ENCODE measurements at places on chromosomes 4 and X.
A peak's percentile ranks its signal among the peaks of the same experiment; 100 is the strongest.

- DNase-seq: no peak
These were observed 353.0 kb downstream of the FBXO8 start for GRCh38 chr4:173930329-173930967.

GRCh38 chr4:94115687-94116086 lies 92.0 kb upstream of the SMARCAD1 start:
- no peak for DNase-seq

DNA sequence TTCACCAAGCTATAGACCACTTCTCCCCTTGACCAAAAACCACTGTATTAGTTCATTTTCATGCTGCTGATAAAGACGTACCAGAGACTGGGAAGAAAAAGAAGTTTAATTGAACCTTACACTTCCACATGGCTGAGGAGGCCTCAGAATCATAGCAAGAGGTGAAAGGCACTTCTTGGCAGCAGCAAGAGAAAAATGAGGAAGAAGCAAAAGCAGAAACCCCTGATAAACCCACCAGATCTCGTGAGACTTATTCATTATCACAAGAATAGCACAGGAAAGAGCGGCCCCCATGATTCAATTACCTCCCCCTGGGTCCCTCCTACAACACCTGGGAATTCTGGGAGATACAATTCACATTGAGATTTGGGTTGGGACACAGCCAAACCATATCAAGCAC lies 97.8 kb downstream of the DOCK11 start:
- DNase-seq: no peak

- DNase-seq: no peak
These were observed 49.4 kb downstream of the TENM3 start for GRCh38 chr4:182292612-182293011.

DNA sequence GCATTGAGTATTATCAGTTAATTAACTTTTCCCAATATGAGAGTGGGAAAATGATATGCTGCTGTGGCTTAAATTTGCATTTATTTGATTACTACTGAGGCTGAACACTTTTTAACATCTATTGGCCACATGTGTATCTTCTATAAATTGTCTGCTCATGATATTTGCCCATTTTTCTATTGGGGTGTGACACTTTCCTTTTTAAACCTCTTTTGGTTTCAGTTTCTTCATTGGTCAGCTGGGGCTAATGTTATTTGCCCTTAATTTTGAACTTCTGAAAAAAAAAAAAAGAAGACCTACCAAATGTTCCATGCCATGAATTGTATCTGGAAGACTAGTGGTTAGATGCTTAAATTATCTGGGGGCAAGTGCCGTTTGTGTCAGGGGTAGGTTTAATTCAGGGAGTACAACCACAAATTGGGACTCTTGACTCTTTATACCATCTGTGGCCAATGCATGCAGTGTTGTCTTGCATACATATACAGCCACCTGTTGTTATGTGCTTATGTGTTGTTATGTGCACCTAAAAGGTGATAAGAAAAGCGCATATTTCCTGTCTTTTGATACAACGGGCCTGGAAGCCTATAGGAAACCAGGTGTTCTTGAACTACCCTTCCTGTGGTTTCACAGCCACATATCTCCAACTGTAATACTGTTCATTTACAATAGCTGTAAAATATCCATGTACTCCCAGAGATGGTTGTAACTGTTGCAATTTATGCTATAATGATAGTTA lies 49.0 kb downstream of the SH2D1A start:
- DNase-seq: no peak

DNA sequence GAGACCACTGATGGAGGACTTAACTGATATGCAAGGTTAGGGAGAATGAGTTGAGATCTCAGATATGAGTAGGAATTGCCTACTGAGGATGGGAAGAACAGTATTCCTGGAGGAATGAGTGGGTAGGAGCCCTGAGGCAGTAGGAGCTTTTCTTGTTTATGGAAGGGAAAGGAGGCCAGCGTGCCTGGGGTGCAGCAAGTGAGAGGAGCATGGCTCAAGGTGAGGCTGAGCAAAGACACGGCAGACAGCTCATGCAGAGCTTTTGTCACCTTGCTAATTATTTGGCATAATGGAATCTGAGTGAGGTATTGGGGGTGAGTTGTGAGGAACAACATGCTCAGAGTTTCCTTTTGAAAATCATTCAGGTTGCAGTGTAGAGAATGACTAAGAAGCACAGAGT lies 65.3 kb upstream of the IBSP start:
- no peak for DNase-seq

DNA sequence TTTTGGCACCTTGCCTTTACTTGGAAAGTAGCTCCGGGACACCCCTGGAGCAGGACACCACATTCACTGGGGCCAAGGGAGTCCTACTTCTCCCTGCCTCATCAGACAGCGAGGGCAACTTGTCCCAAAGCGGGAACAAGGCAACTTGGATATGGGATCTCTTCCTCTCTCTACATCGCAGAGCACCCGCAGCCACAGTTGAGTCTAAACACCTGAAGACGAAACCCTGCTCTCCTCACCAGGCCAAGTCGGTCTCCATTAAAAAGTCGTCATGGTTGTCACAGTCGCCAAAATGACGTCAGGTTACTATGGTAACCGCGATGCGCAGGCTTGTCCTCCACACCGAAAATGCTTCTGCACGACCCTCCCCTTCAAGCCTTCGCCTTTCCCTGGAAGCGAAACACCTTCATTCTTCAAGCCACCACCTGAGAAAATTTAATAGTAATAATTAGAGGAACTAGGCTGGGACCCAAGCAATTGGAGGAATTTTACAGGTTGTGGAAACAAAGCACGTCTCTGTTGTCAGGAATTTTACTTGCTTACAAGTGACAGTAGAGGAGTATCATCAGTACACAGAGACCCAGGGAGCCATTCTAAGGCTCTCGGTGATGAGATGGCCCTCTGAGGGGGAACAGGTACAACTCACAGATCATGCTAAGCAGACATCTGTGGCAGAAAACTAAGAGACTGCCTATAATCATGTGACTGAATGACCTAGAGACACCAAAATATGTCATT lies 30.5 kb upstream of the TCEAL4 start:
- DNase-seq: no peak

DNA sequence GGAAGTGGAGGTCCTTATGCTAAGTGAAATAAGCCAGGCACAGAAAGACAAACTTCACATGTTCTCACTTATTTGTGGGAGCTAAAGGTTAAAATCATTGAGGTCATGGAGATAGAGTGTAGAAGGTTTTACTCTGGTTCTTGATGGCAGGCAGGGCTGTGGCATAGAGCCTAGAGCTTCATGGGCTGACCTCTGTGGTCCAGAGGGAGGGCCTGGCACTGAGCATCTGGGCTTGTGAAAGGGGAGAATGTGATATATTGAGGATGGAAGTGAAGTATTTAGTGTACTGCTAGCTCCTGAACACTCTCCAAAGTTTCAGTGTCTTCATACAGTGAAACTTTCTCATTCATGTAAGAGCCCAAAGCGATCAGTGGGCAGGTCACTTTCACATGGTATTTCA lies 71.3 kb upstream of the ANXA3 start:
- no peak for DNase-seq

GRCh38 chr4:163609019-163609418 lies 114.5 kb downstream of the TMA16 start:
- no peak for DNase-seq

- DNase-seq: no peak
These were observed 372.3 kb upstream of the F9 start for GRCh38 chrX:139158256-139158655.

DNA sequence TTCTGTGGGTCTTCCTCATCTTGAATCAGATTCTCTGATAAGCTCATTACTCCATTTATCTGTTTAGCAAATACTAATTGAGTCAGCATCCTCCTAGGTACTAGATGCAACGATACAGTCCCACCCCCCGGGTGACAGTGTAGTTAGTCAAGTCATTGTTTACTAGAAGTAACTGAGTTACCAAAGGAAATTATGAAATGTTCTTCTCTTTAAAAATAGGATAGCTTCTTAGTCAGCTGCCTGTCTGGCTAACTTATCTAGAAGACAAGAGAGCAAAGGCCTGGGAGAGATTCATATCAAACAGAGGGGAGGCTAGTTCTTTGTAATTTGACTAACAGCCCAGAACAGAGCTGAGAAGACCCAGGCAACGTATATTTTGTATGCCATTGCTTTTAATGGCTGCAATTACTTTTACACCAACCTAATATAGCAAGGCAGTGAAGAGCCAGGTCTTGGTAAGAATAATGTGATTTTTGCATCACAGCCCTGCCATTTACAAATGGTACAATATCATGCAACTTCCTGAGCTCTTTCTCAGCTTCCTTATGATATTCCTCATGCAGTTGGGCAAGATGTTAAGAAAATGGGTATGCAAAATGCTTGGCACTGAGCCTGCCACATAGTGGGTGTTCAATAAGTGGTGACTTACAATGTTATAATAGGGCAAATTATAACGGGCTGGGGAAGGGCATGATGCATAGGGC lies 149.9 kb downstream of the CHIC2 start:
- peak; percentile 74 for DNase-seq

DNA sequence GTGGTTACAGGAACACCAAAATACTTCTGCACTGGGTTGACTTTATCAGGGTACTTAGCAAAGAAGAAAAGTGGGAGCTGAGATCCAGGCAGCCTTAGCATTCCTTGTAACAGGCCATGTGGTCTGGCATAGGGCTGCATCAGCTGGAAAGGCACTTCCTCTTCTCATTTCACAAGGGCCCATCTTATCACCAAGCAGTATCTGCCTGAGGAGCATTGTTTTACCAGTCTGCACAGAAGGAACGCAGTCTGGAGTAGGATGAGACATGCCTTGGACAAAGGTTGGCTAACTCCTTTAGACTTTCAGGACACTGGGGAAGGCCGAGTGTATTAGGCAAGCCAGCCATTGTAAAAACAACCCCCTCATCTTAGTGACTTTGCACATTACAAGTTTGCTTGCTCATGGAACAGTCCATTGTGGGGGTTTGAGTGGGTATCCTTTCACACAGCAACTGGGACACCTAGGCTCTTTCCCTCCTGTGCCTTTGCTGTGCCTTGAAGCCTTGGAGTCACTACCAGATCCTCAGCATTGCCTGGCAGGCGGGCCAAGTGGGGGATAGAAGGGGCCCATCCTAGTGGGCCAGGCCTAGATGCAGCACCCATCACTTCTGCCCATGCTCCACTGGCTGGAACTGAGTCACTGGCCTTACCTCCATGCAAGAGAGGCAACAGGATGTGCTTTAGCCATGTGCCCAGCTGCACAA lies 4.6 kb downstream of the SUV39H1 start:
- DNase-seq: no peak

GRCh38 chrX:141897690-141898089 lies 6.0 kb upstream of the MAGEC1 start:
- no peak for DNase-seq

- no peak for DNase-seq
These were observed 103.4 kb downstream of the DDIT4L start for GRCh38 chr4:100086766-100087431.

DNA sequence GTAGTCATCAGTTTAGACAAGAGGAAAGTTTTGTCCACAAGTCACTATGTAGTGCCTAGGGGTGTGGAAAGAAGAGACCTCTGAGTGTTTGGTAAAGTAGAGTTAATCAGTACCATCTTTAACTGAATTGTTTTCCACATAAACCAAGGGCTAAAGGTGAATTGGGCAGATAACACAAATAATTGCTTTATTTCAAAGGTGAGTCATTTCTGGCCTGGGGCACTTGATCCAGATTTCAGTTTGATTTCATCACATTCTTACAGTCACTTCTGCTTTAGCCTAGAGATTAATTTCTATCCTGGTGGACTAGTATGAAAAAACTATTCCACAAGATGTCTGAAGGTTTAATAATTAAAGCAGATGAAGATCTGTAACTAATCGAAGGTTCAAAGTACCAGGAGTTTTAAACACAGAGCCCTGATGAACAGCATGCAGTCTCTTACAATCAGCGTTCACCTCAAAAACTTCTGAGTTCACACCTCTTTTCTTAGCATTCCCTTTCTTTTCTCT lies 74.5 kb upstream of the BOD1L1 start:
- peak; percentile 89 for DNase-seq
